ENCODE measurements at places on chromosomes 6 and 20.

- H3K4me3 ChIP-seq, result no peak overlapping the region
- no peaks in the 10 kb centered on the region for H3K27me3 ChIP-seq
- DNase-seq, result no peak
- no peak overlapping the region for H3K27ac ChIP-seq
- H3K36me3 ChIP-seq, result peaks cover 1% of the 10 kb centered on the region
These were observed 38.6 kb upstream of the VSTM2L start for GRCh38 chr20:37864298-37864697.

GRCh38 chr20:51404297-51405060 is 138.0 kb downstream of the NFATC2 start:
- DNase-seq, result no peak
- no peaks in the 10 kb centered on the region for H3K4me1 ChIP-seq
- no peak overlapping the region for H3K4me3 ChIP-seq
- no peak overlapping the region for H3K27ac ChIP-seq
- no peaks in the 10 kb centered on the region for H3K36me3 ChIP-seq

- H3K27me3 ChIP-seq, result no peaks in the 10 kb centered on the region
- H3K27ac ChIP-seq, result no peak overlapping the region
- no peaks in the 10 kb centered on the region for H3K36me3 ChIP-seq
- no peak for DNase-seq
- no peaks in the 10 kb centered on the region for H3K4me1 ChIP-seq
These were observed 27.7 kb upstream of the EDN1 start for GRCh38 chr6:12262236-12263061.

GRCh38 chr6:75498862-75499261 is 5.3 kb upstream of the FILIP1 start:
- H3K4me1 ChIP-seq, result peaks cover 2% of the 10 kb centered on the region
- no peak overlapping the region for H3K27ac ChIP-seq
- no peak overlapping the region for H3K4me3 ChIP-seq
- no peaks in the 10 kb centered on the region for H3K36me3 ChIP-seq
- no peaks in the 10 kb centered on the region for H3K27me3 ChIP-seq

DNA sequence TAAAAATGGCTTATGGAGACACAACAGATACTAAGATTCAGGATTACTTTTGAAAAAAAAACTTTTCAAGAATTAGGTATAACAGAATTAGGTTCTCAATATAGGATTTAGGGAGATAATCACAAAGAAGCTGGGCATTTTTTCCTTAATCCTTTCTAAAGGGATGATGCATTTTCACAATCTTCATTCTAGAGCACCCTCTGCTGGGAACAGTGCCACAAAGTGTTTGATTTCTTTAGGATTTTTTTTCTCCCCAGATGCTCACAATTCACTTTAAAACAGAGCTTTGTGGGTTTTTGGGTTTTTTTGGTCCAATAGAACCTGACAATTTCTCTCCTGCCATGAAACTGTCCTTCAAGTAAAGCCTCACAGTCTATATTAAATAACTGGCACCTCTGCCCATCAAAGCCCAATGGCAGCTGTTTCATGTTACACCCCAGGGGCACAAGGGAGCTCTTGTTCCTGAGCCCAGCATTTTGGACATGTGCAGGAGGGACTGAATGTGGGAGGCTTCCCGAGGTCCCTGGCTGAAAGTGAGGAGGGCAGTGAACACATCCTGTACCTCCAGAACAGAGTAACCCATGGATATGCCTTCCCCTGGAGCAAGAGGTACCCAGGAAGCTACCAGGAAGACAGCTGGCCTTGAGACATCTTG is 39.7 kb downstream of the PREP start:
- DNase-seq, result peak; percentile 25
- H3K4me1 ChIP-seq, result peaks cover 7% of the 10 kb centered on the region
- no peak overlapping the region for H3K4me3 ChIP-seq
- H3K36me3 ChIP-seq, result no peaks in the 10 kb centered on the region

GRCh38 chr20:62952968-62953838 is 694 bp downstream of the SLC17A9 start:
- H3K27me3 ChIP-seq, result no peaks in the 10 kb centered on the region
- peaks cover 5% of the 10 kb centered on the region for H3K36me3 ChIP-seq
- peaks cover 7% of the 10 kb centered on the region for H3K4me1 ChIP-seq
- peak overlapping the region; percentile 46 for H3K4me3 ChIP-seq
- DNase-seq, result no peak

DNA sequence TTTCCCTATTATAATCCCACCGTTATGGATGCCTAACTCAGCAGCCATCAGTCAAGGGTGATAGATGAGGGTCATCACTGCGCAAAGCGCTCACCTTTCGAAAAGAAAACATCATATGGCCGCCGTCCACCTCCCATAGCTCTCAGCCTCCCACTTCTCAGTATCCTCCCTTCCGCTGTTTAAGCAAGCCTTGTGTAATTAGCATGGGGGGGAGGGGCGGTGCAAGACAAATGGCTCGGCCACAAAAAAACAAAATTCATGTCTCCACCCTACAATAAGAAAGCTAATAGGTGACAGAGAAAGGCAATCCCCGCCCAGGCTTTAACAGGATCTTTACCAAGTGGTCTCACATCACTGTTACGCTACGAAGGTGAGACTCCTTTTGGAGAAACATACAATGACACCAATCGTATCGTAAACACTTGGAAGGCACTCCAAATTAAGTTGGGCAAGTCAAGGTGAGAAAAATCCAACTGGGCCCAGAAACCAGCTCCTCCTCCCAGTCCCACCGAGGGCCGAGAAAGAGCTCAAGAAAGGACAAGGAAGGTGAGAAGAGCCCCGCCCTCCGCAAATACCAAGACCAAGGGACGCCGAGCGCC is 645 bp downstream of the DDX39B start:
- H3K4me3 ChIP-seq, result peak overlapping the region; percentile 96
- peak overlapping the region; percentile 96 for H3K27ac ChIP-seq
- DNase-seq, result peak; percentile 48
- peaks cover 14% of the 10 kb centered on the region for H3K36me3 ChIP-seq
- H3K4me1 ChIP-seq, result peaks cover 7% of the 10 kb centered on the region

All from fibroblast of lung (primary cell).